ENCODE measurements at places on chromosomes 1 and 21.

GRCh38 chr1:76124196-76124595, 49.6 kb downstream of the ST6GALNAC3 start:
- no peak for DNase-seq

DNA sequence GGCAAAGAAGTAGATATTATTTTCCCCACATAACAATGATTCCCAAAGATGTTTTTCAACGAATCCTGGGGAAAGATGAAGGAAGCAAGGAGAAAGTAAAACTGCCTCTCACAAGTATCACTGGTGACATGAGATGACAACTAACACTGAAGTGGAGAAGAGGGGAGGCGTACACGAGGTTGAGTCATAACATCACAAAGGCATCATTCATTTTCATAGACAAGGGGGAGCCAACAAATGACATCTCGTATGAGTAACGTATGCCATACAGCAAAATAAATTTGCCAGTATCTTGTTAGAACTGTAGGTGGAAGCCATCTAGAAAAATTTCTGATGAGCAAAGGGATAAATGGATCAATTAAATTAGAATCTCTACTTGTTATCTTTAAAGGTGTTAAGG, 56.6 kb downstream of the ATP1B1 start:
- DNase-seq: no peak

DNA sequence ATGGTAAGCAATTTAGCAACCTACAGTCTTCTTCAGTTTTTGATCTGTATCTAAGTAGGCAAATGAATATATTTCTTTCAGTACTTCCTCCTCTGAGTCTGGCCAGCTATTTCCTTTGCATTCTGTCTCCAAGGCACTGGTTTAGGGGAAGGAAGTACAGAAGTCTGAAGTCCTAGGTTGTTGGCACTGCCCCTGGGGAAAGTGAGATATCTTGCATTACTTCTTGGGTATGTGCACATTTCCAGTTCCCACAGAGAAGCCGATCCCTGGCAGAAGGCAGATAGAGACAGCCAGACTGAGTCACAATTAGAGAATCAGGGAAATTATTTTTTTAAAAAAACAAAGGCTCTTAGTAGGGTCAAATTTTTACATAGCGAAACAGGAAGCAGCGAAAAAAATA, 98.8 kb downstream of the RASAL2 start:
- no peak for DNase-seq

- DNase-seq: no peak
Measured at GRCh38 chr1:41954533-41954944, 35.8 kb upstream of the HIVEP3 start.

DNA sequence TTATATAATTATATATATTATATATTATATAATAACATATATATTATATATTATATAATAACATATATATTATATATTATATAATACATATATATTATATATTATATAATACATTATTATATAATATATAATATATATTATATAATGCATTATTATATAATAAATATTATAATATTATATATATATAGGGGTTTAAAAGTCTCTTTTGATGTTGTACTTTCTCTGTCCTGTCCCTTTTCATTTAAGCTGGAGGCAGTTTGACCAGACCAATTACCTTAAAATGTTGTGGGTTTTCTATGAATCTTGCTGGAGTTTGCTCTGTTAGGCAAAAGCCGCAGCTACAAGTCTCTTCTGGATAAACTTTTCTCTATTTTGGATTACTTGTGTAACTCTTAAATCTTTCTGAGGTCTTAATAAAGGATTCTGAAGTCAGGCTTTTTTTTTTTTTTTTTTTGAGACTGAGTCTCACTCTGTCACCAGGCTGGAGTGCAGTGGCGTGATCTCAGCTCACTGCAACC, 22.2 kb upstream of the KIF1B start:
- DNase-seq: no peak

- no peak for DNase-seq
Measured at GRCh38 chr1:96039910-96040309, 681.7 kb upstream of the PTBP2 start.

Data from SK-N-DZ (cell line).